ENCODE measurements at places on chromosomes 5 and 9. TPM values are rescaled to one million over a fixed set of nuclear protein-coding genes. Genes with fewer than 3 reads are reported as not detected.

The TRIM7 gene
- total RNA-seq = 0.29 TPM

The CACNA1B gene
- not detected for total RNA-seq

The HMGCS1 gene
- 50.0 TPM for total RNA-seq

The NR2F1 gene
- 43.0 TPM for total RNA-seq

The COL23A1 gene
- total RNA-seq = 0.75 TPM

The CARTPT gene
- not detected for total RNA-seq

The FOXI1 gene
- not detected for total RNA-seq

The HTR4 gene
- total RNA-seq = 0.44 TPM

The SUSD1 gene
- total RNA-seq = 4.4 TPM

The SLCO4C1 gene
- 0.05 TPM for total RNA-seq

The GPR151 gene
- total RNA-seq = not detected

The PCDHB8 gene
- 1.1 TPM for total RNA-seq

The URM1 gene
- total RNA-seq = 39.1 TPM

The NDUFA8 gene
- total RNA-seq = 36.6 TPM

The SUSD3 gene
- 2.1 TPM for total RNA-seq

The GCNT4 gene
- 0.59 TPM for total RNA-seq

The SLC25A48 gene
- not detected for total RNA-seq

The FRMPD1 gene
- not detected for total RNA-seq

The TTC16 gene
- not detected for total RNA-seq

The ANXA1 gene
- 337 TPM for total RNA-seq

The SMU1 gene
- 11.1 TPM for total RNA-seq

The ORM2 gene
- total RNA-seq = not detected

The CDK9 gene
- total RNA-seq = 59.7 TPM

The WWC1 gene
- total RNA-seq = 7.6 TPM

All from cardiac ventricle fibroblast (primary cell).